ENCODE measurements at places on chromosomes 5 and 9.

- DNase-seq: no peak
These were observed 89.2 kb downstream of the RAPGEF6 start for GRCh38 chr5:131545845-131546244.

- DNase-seq: no peak
These were observed 677.3 kb upstream of the RGMB start for GRCh38 chr5:98096155-98096554.

- DNase-seq: no peak
These were observed 14.5 kb upstream of the LPAR1 start for GRCh38 chr9:111052791-111053190.

DNA sequence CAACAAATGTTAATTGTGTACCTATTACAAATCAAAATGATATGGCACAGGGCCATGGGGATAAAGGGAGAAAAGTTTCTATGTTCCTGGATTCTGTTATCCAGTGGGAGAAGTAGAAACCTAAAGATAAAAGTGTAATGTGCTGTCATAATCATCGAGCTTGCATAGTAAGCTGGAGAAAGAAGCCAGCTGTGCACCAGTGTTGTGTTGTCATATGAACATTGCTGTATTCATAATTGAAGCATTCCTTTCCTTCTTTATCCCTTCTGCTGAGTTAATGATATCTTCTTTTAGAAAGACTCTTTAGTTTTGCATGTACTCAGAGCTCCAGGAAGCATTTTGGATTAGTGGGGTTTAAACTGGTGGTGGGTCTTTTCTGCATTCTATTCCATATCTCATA is 39.5 kb downstream of the NTRK2 start:
- DNase-seq: no peak

- no peak for DNase-seq
These were observed 590.4 kb downstream of the PRELID2 start for GRCh38 chr5:145244788-145245187.

DNA sequence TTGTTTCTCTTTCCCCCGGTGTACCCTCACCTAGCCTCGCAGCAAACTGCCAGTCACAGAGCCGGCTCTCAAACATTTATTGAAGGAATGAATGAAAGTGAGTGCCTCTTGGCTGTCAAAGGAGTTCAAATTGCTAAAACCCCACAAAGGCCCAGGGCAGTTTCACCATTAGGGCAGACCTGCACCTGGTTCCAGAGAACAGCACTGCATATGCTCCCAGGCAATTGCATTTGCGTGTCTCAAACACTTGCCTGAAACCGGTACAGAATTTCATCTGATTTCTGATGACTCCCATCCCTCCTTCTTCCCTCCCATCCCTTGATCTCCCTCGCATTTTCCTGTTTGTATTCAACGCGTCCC is 165.6 kb upstream of the ZNF462 start:
- DNase-seq: no peak

DNA sequence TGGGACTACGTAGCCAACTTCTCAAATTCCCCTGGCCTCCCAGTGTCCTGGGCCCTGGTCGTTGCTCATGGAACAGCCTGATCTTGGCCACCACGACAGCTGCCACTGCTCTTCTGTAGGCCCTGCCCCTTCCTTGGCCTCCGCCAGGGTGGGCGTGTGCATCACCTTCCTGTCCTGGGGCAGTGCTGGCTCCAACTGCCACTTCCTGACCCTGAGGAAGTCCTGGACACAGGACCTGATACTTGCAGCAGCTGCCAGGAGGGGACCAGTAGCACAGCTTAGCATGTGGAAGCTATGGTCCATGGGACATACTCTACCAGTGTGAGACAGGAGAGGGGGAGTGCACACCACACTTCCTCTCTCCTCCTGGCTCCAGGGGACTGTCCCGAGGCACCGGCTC is 145.2 kb downstream of the TENT4A start:
- no peak for DNase-seq

- DNase-seq: no peak
These were observed 500.5 kb downstream of the CDH18 start for GRCh38 chr5:19487480-19487879.
